Astrocyte of the spinal cord (primary cell): ENCODE measurements at places on chromosomes 5 and 9.

DNA sequence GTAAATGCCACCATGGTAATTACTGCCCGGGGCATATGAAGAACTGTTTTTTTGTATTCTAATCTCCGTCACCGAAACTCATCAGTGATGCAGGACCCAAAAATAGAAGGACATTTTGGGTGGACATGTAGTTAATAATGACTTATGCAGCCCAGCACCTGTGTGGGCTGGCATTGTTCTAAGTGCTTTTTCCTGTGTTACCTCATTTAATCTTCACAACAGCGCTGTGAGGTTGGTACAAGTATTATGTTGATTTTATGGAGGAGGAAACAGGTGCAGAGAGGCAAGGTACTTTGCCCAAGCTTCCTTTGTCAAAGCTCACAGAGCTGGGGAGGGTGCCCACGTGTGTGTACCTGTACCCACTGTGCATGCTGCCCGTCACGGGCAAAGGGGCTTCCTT lies 58.4 kb downstream of the DAPK1 start:
- DNase-seq: no peak

GRCh38 chr5:59207401-59207800 lies 624.5 kb downstream of the RAB3C start:
- DNase-seq: no peak

GRCh38 chr5:6581090-6581489 lies 51.8 kb downstream of the NSUN2 start:
- no peak for DNase-seq

- DNase-seq: no peak
Measured at GRCh38 chr5:32501071-32502002, 56.8 kb upstream of the ZFR start.

- no peak for DNase-seq
Measured at GRCh38 chr5:35741971-35742370, 114.7 kb upstream of the IL7R start.

- peak; percentile 13 for DNase-seq
Measured at GRCh38 chr5:68149189-68149588, 66.4 kb upstream of the PIK3R1 start.

GRCh38 chr9:3511551-3511950 lies 14.2 kb downstream of the RFX3 start:
- no peak for DNase-seq

DNA sequence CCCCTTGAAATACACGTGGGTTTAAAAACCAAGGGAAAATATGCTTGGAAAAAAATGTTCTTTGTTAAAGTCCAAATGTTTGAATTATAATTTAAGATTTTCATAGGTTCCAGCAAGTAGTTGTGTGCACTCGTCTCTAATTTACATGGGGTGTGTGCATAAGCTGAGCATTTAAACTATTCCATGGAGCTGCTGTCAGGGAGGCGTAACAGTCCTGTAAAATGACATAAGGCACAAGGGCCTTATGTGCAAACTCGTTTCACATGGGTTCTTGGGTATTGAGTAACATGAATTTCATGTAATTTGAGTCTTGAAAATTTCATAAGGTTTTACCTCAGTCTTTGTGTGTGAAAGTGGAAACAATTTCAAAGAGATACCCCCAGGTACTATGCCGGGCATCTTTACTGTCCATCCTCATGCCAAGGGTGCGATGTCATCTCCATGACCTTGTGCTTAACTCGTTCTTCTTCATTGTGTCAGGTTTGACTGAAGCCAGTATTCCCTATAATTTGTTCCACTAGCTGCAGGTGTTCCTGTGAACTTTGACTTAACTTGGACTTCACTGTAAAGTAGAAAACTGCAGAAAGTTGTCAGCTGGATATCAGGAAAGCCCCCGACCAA lies 359.3 kb downstream of the SH3GL2 start:
- no peak for DNase-seq
